ENCODE measurements at places on chromosomes 1 and 21. TPM values are rescaled to one million over a fixed set of nuclear protein-coding genes. Genes with fewer than 3 reads are reported as not detected.

DNA sequence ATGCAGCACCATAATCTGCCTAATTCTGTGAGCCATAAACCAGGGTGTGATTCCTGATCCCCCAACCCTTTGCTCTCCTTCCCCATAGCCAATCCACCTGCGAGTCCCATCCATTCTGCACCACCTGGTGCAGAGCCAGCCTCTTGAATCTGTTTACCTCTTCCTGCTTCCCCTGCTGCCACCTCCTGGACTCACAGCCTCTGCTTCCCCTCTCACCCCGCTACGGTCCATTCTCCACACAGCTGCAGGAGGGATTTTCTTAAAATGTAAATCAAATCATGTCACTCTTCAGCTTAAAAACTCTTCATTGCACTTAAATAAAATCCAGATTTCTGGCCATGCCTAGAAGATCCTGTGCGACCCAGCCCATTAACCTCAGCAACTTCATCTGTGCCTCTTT is 186.7 kb downstream of the FOXD2 start:
- no peak for DNase-seq

- no peak for DNase-seq
Observed at GRCh38 chr1:201506092-201506491, 831 bp downstream of the CSRP1 start.

DNA sequence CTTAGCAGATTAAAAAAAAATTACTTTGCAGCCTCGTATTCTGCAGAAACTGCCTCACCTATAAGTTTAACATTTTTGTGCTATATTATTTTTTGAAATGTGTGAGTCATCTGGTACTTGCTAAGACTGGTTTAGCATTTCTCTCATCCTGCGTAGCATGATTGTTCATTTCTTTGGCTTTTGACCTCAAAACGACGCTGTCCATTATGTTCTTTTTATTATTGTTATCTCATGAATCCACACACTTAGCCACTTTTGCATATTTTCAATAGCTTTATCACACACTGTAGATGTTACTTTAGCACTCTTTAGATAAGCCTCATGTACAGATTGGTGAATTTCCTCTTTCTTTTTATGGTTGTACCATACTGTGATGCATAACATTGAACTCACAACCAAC is 1004.9 kb upstream of the NCAM2 start:
- DNase-seq = no peak

DNA sequence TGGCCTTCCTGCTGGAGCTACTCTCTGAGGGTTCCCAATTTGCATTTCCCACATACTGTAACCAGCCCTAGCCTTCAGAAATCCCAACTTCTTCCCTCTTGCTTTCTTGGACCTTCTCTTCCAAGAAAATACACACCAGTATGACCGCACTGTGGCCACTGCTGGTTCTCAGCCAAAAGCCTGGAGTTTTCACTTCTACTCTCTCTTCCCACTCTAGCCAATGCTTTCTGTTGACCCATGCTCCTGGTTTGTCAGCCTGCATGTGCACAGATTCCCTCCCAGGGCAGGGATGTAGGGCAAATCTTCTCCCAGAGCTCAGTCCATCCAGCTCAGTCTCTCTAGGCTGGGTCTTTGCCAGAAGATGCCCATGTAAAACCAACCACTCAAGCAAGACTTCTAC is 664 bp downstream of the SLAMF1 start:
- no peak for DNase-seq

GRCh38 chr1:247746391-247746935 is 1.5 kb downstream of the OR14A2 start:
- no peak for DNase-seq

TMEM222 gene
- 46.6 TPM for total RNA-seq

GRCh38 chr1:98321191-98321590 is 340.3 kb upstream of the SNX7 start:
- DNase-seq = no peak

GRCh38 chr1:53766831-53767405 is 28.0 kb upstream of the GLIS1 start:
- DNase-seq = peak; percentile 37

DNA sequence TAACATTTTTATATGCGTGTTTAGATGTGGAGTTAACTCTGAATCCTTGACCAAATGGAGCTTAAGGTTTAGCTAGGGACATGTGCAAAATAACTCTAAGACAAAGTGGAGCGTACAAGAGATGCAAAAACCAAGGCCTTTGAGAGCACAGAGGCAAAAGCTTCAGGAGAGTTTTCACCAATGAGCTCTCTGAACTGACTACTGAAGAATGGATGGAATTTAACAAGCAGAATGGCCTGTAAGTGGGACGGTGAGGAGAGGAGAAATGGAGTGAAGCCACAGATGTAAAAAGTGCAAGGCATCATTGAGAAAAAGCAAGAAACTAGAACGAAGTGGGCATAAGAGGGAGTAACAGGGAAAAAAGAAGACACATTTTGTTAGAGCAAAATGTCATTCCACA is 260.0 kb downstream of the RGS7 start:
- no peak for DNase-seq

DNA sequence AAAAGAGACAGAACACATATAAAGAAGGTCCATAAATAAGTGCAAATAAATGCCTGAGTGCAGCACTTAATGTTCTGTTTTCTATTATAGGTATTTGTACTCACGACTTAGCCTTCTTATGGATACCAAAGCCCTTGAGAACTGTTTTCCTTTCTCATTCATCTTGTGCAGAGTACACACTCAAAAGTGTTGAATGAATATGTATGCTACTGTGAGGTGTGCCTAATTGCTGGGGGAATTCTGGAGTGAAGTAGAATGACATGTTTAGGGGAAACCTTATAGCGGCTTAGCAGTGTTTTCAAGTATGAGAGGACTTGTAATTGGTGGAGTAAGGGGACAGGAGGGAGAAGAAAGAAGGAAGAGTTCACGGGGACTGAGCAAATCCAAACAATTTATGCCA is 157.6 kb downstream of the CACNA1E start:
- no peak for DNase-seq
